ENCODE measurements at places on chromosomes 5 and 9. TPM values are rescaled to one million over a fixed set of nuclear protein-coding genes. Genes with fewer than 3 reads are reported as not detected.
A peak's percentile ranks its signal among the peaks of the same experiment; 100 is the strongest.

GRCh38 chr5:28648108-28648507 lies 1609.7 kb upstream of the CDH9 start:
- DNase-seq: no peak

DNA sequence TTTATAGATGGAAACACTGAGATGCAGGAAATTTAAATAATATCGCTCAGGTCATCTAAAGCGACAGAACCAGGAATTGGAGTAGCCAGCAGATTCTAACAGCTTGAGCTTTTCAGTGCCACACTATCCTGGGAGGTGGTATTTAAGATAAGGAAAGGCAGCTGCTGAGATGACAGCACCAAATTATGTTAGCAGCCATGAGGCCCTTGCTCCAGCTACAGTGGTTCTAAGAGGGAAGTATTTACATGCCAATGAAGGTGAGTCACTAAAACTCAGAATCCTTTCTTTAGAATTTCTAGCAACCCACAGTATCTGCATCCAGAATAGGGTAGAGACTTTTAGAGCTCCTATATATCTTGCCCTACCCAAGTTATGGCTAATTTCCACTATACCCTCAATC lies 127.0 kb upstream of the VLDLR start:
- DNase-seq: no peak

GRCh38 chr5:88693071-88693932 lies 189.7 kb downstream of the MEF2C start:
- DNase-seq: no peak

DNA sequence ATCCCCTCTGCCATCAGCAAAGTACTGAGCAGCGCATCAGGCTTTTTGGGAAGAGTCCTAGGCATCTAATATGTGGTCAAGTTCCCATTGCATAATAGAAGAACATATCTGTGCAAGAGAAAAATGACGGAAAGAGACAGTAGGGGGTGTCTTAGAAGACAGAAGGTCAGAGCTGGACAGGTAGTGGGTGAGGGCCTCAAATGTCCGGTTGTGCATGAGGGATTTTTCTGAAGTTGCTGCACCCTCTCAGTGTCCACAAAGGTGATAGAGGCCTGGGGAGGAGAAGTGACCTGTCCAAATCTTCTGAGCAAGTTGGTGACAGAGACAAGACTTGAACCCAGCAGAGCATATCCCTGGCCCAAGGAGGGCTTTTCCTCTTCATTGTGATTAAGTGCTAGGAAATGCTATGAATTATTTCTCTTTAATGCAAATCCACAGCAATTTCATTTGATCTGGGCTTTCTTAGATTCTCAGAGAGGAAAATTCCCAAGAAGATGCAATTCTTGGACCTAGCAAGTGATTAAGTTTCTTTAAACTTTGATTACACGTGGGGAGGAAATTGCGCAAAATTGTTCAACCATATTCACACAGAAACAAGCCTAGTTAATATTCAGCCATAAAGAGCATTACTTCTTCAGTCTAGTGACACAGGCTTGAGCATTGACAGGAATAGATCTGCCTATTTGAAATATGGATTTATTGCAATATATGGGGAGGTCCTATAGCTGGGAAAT lies at the start of gene OR2S2:
OR2S2 (minus strand) TSS at position 51 of the 734 bp plus-strand sequence. CDS start 56 bp downstream, outside the sequence.
- DNase-seq: no peak

GRCh38 chr9:81552581-81552991 lies 136.8 kb downstream of the TLE1 start:
- DNase-seq: peak; percentile 95

DNA sequence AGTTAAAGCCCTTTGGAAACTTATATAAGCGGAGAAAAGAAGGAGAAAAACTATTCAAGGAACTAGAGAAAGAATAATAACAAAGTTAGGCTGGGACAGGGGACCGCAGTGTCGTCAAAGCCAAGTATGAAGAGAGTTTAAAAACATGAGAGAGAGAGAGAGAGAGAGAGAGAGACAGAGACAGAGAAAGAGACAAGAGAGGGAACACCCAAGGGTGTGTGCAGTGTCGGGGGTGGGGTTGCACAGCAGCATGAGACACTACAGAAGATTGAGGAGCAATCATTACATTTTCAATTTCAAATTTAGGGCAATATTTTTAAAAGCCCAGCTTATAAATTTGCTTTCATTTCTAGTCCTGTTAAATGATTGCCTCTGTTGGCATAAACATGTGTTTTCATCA lies 74.3 kb downstream of the NNT start:
- no peak for DNase-seq

DNA sequence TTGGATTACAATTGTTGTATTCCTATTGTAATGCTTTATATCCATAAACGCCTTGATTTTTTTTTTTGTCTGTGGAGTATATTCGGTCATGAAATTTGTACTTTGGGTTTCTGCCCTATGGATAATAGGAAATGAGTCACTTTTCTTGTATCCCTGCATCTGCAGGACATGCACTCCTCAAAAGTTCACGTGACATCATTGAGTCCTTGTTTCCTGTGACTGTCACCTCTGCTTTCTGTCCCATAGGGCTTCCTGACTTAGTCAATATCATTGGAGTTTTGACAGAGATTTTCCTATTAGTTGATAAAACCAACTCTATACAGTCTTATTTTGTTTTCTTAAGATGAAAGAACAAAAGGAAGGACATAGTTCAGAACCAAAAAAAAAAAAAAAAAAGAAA lies 356.3 kb downstream of the MAT2B start:
- DNase-seq: no peak

DNA sequence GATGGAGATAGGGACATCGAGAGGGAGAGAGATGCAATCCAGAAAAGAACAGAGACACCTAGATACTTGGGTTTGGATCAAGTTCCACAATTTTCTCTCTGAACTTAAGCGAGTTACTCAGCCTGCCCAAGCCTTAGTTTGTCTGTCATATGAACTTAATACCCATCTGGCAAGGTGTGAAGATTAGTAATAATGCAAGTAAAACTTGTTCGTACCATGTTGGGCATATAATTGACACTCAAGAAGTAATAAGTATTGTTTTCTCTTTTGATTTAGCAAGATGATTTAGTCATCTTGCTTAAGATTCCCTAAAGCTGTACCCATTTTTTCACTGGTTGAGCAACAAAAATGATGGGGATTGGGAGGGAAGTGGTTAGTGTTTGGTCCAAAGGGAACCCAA lies 7.5 kb downstream of the RABGAP1 start:
- no peak for DNase-seq

DNA sequence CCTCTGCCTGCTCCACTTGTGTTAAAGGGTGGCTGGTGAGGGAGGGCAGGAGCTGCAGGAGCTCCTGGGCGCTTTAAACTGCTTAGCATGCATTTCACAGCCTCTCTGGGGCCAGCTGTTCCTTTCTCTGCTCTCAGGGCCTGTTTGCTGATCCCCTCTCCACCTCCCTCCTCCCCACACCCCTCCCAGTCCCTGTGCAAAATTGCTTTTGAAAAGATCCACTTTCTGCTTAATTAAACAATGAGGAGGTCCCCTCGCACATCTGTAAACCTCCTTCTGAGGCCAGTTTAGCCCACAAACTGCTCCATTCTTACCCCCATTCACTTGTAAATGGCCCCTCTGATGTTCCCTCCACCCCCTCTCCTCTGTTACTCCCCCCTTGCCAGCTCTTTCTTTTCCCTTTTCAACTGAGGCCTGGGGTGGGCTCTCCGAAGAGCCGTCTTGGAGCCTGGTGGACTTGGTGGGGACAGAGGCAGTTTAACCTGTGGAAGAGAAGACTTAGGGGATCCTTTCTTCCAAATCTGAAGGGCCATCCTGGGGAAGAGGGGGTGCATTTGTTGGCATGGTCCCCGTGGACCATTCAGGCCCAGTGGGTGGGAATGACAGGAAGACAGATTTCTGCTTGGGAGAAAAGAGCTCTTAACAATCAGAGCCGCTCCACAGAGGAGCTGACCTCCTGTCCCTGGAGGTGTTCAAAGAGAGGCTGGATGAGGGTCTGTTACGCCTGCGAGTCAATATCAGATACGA lies 12.0 kb downstream of the URM1 start:
- DNase-seq: peak; percentile 70

GRCh38 chr5:71529682-71530081 lies 57.5 kb upstream of the MCCC2 start:
- DNase-seq: no peak

- no peak for DNase-seq
Measured at GRCh38 chr9:35180801-35181200, 19.0 kb downstream of the UNC13B start.

GRCh38 chr5:17813214-17813613 lies 179.0 kb downstream of the TAF11L14 start:
- no peak for DNase-seq

DNA sequence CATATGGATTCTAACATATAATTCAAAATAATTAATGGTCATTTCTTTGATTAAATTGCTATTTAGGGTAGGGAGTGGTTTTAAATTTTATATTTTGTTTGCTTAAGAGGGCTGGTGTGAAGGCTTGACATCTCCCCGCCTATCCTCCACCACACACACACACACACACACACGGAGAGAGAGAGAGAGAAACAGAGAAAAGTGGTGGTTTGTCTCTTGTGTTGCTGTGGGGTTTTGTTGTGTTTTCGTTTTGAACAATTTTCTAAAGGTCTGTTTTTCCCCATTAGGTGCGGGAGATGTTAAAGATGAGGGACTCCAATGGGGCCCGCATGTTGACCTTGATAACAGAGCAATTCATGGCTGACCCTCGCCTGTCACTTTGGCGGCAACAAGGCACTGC lies 161.9 kb downstream of the ZSWIM6 start:
- DNase-seq: no peak

DNA sequence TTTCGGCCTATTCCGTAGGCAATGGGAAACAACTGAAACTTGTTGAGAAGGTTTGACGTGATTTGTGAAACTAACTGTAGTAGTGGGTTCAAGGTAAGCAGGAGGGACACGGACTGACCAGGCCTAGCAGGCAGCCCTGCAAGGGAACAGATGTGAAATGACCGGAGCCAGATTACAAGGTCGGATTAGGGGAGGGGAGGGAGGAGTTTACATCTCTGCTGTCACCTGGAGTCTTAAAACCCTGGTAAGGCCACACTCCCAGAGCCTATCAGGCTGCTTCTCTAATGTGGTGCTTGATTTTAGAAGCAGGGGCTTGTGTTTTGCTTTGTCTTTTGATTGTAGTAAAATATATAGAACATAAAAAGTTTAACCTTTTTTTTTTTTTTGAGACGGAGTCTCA lies 3.5 kb upstream of the SPTAN1 start:
- DNase-seq: no peak

- DNase-seq: no peak
Measured at GRCh38 chr5:156802501-156802900, 47.6 kb upstream of the PPP1R2B start.

GRCh38 chr9:71001780-71002386 lies 119.5 kb downstream of the TRPM3 start:
- DNase-seq: peak; percentile 2

- DNase-seq: no peak
Measured at GRCh38 chr9:125043631-125044030, 99.7 kb downstream of the SCAI start.

Gene SHOC1
- total RNA-seq: not detected

Gene ZNF300
- total RNA-seq: 11.0 TPM
